Sigmoid colon (tissue), 7 donors: ENCODE measurements at places on chromosomes 6 and 20. TPM values are rescaled to one million over a fixed set of nuclear protein-coding genes. Genes with fewer than 3 reads are reported as not detected.

Gene PLCB1
- 117 TPM for total RNA-seq

DNA sequence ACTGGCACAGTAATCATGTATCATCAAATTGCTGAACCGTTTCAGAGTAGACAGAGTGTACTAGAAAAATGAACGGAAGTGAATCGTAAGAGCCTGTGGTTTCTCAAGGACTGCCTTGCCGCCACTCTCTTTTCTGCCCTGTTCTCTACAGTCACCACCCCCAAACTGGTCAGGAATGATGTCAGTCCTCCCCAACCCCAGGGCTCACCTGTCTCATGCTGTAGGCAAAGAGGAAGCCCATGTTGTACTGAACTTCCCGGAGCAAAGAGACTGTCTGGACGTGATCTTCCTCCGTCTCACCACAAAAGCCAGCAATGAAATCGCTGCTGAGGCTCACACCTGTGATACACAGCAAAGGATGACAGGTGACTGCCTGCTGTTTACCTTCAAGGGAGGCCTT, 31.0 kb downstream of the CDK5RAP1 start:
- DNase-seq = no peak

DNA sequence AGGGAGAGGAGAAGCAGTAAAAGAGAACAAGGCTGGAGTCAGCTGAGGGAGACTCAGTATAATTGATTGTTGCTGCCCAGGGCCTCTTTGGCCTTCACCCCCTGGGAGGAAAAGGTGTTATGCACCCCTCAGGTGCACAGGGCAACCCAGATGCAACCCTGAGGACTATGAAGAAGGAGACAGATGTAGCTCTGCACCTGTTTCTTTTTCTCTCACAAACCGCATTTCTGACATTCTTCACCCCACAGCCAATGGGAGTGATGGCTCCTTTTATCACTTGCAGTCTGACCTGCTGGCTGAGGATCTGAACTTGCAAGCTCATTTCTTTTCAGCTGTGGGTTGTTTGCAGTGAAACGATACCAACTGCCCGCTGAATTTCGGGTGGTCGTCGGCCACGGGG, 64.1 kb upstream of the F13A1 start:
- DNase-seq = no peak

GRCh38 chr6:25314509-25315175, 35.5 kb downstream of the CARMIL1 start:
- DNase-seq = no peak

DNA sequence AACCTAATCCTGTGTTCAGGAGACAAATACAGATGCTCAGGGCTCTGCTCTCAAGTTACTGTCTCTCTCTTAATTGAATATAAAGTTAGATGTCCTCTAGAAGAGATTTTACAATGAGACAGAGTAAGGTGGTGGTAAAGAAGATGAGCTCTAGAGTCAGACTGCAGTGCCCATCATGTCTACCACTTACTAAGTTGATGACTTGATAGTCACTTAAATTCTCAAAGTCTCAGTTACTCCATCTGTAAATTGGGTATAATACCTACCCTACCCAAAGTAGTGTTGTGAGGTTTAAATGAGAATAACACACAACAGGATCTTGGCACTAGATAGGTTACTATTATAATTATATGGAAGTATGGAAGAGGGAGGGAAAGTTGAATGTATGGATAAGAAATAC, 1.6 kb downstream of the DHX35 start:
- no peak for DNase-seq
